ENCODE measurements at places on chromosomes 7 and 10.

DNA sequence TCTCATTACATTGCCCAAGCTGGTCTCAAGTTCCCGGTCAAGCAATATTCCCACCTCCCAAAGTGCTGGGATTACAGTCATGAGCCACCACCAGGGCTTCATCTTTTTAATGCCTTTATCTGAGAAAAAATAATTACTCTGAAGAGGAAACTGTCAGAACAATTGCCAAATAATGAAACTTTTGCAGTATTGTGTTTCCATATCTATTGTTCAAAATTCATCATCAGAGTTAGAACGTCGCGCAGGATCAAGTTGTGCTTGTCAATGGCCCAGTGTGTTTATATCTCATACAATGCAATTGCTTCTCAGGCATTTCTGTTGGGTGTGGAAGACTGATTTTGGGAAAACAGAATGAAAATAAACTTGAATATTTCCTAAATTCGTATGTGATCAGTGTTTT, 143.1 kb downstream of the ARID5B start:
- no peak for DNase-seq

- DNase-seq, result no peak
These were observed 8.8 kb upstream of the NUPR2 start for GRCh38 chr7:56124981-56125380.

DNA sequence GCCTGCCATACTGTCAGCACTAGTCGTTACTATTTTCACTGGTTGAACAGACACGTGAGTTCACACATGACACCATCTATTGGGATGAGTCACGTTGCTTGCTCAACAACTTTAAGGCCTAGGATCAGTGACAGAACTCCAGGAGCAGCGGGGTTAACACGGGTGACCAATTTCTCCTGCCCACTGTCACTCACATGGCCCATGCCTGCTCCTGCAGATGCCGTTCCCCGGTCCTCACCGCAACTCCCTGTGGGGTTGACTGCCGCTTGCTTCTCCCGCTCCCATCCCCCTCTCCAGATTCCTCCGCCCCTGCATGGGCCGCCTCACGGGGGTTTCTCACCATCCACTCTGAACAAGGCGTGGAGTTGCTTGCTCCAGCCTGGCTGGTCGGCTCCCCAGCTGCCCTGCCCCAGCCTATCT, 128.2 kb downstream of the TAX1BP1 start:
- DNase-seq, result no peak

GRCh38 chr7:25894002-25894901, 257.7 kb upstream of the NFE2L3 start:
- no peak for DNase-seq

- DNase-seq, result no peak
These were observed 595.2 kb downstream of the AUTS2 start for GRCh38 chr7:70193514-70193913.

- no peak for DNase-seq
These were observed 43.6 kb upstream of the R3HCC1L start for GRCh38 chr10:98090822-98091221.

- no peak for DNase-seq
These were observed 171.2 kb downstream of the REEP3 start for GRCh38 chr10:63692220-63692896.

GRCh38 chr10:97676770-97677581, 10.1 kb downstream of the AVPI1 start:
- no peak for DNase-seq

- no peak for DNase-seq
These were observed 281.8 kb downstream of the POU6F2 start for GRCh38 chr7:39259391-39260003.

DNA sequence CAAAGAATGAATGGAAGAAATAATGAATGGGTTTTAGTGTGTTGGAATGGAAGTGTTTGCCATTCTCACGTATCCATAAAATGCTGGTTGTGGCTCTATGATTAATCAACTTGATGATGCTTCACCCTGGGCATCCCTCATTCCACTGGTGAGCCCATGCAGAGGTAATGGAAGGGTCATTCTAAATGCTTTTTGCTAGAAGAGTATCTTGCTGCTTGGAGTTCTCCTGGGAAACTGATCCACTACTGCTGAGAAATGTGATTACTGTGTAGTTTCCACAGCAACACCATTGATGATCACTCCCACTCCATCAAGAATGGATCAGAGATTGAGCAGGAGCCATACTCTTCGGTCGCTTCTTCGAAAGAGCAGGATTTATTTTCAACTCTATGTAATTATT, 101.6 kb downstream of the ARL5B start:
- DNase-seq, result no peak

DNA sequence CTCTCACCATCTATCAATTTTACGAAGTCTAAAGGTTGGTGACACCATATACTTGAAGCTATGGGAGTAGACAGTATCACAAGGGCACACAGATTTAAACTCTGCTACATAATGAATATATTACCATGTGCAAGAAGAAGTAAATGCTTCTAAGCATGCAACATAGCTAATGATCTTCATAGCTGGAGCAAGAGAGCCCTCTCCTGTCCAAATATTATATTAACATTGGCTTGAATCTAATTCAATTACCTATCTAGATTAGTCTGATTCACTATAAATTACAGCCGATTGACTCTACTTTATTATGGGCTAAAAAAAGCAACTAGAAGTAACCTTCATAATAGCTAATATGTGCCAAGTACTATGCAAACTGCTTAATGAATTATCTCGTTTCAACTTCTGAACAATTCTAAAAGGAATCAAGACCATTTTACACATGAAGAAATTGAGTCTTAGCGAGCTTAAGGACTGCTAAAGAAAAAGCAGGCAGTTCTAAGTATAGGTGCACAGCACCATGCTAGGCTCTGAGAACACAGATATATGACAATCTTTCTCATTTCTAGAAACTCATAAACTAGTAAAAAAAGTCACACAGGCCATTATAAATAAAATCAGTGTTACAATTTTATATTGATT, 21.9 kb downstream of the FRA10AC1 start:
- DNase-seq, result peak; percentile 12

DNA sequence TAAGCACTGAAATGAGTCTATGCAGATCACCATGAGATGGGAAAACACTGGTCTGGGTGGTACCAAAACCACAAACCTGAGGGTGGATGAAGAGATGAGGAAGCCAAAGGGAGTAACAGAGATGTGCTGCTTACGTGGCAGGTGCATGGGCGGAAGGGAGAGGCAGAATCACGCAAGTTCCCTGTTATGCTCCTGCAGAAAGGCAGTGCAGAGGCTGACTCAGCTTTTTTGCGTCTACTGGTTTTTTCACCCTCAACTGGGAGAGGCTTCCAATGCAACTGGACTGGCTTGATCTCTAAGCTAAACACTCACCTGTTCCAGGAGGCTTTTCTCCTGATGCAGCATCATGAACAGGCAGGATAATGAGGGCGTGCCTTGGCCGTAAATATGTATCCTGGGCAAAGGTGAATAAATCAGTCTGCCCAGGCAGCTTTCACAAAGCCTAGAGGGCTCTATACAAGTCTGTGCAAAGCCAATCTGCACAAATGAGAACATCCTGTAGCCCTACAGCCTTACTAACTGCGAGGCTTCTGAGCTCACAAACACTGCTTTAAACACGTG, 95.4 kb upstream of the AFAP1L2 start:
- no peak for DNase-seq

GRCh38 chr10:130335336-130335735, 199.1 kb downstream of the GLRX3 start:
- no peak for DNase-seq

- no peak for DNase-seq
These were observed 101.2 kb downstream of the NRP1 start for GRCh38 chr10:33233221-33233620.

- no peak for DNase-seq
These were observed 45.0 kb downstream of the GRID1 start for GRCh38 chr10:86321568-86321967.

DNA sequence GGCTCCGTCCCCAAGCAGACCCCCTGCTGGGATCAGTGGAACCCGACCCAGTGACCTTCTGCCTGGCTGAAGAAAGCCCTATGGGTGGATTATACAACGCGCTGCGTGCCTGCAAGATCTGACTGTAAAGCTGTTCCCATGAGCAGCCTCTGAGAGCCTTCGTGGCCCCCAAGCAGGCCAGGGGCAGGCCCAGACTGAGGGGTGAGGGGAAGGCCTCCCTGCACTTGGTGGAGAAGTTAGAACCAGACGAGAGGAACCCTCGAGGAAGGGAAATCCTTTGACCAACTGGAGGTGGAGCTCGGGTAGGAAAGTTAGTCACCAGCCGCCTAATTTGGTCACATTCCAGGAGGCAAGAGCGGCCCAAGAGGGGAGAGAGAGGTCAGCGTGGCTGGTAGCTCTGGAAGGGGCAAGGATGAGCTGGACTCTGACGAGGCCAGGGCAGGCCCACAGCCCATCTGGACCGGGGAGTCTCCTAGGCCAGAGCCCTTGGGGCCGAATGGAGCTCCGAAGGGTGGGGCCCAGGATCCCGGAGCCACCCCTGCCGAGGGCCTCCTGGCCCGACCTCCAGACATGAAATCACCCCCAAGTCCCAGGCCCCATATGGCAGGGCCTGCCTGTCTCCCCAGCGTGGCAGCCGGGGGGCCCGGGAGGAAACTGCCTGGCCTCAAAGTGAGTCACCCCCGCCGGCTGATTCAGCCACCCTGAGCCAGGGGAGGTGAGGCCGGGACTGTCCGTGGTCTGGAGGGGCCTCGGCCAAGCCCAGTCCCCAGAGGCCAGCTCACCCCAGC, 23.3 kb upstream of the PDGFA start:
- peak; percentile 49 for DNase-seq

DNA sequence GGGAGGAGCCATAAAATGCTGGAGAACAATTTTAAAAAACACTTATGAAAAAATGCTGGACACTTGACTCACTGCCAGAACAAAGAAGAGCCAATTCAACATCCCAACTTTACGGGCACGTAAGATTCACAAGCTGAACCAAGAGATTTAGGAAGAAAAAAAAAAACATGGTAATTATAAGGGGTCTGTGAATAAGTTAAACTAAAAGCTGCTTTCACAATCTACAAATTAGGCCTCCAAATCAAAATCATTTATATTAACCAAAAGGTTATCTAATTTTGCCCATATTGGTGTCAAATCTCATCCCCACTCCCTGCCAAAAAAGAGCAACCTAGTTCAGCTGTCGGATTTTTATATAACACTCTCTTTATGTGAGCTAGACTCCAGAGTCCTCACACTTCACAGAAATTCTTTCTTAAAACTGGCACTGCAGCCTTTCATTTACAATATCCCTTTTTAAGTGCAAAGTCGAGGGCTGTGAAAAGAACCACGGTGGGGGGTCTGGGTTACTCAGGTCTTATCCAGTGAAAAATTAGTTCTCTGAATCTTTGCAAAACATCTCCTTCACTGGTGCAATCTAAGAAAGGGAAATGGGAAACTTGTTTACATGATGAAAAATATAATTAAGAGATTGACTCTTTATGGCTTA, 30.4 kb upstream of the DGKI start:
- no peak for DNase-seq

DNA sequence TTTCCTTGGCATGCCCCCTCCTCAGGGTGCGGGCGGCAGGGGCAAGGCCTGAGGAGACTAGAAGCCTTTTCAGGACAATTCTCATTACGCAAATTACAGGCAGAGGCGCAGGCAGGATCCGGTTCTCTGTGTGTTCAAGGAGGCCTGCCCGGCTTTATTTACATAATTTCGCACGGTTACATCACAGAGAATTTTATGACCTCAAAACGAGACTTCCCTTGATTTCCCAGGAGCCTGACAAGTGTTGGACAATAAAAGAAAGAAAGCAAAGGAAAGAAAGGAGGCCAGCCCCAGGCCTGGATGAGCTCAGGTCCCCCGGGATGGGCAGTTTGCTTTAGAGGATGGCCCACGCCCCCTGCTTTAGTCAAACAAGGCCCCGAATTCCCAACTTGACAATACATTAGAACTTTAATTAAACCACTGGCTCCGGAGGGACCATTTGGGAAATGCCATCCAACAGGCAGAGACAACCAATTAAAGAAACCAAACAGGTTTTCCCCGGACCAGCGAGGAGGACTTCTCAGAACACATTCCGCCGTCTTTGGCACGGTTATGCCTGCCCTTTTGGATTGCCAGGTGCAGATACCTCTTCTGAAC, 2.9 kb downstream of the MNX1 start:
- no peak for DNase-seq

- DNase-seq, result no peak
These were observed 4.4 kb upstream of the PDLIM1 start for GRCh38 chr10:95295031-95295755.

GRCh38 chr7:47561715-47562446, 20.0 kb downstream of the TNS3 start:
- DNase-seq, result no peak

DNA sequence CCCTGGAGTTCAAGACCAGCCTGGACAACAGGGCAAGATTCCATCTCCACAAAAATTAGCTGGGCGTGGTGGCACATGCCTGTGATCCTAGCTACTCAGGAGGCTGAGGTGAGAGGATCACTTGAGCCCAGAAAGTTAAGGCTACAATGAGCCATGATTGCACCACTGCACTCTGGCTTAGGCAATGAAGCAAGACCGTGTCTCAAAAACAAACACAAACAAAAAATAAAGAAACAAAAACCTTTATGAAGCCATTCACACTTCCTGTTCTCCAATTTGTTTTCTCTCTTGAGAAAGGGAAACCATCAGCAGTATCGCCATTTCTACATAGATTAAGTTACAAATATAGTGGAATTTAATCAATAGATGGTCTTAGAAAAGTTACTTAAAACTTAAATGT, 19.8 kb downstream of the YME1L1 start:
- DNase-seq, result no peak
